ENCODE measurements at places on chromosomes 12 and 14. TPM values are rescaled to one million over a fixed set of nuclear protein-coding genes. Genes with fewer than 3 reads are reported as not detected.

Gene PEX5
- total RNA-seq = 40.5 TPM

GRCh38 chr12:124399622-124400021 lies 104.7 kb downstream of the RFLNA start:
- no peaks in the 10 kb centered on the region for H3K4me1 ChIP-seq
- H3K27me3 ChIP-seq = no peaks in the 10 kb centered on the region
- H3K4me3 ChIP-seq = no peak overlapping the region
- no peak overlapping the region for H3K27ac ChIP-seq
- DNase-seq = peak; percentile 68

Gene TAS2R31
- total RNA-seq = 2.3 TPM

- H3K27ac ChIP-seq = no peak overlapping the region
- peaks cover 4% of the 10 kb centered on the region for H3K36me3 ChIP-seq
- peak; percentile 58 for DNase-seq
- no peaks in the 10 kb centered on the region for H3K27me3 ChIP-seq
- H3K4me1 ChIP-seq = no peaks in the 10 kb centered on the region
Measured at GRCh38 chr12:124025661-124026060, 52.6 kb downstream of the ZNF664 start.
